ENCODE measurements at places on chromosomes 5 and 9.

GRCh38 chr5:98770209-98770910 lies 3.1 kb upstream of the RGMB start:
- peak; percentile 27 for DNase-seq

- DNase-seq: no peak
Measured at GRCh38 chr5:37774912-37775483, 64.8 kb downstream of the GDNF start.

GRCh38 chr9:75410405-75410804 lies 322.1 kb downstream of the OSTF1 start:
- DNase-seq: no peak

- no peak for DNase-seq
Measured at GRCh38 chr5:176895831-176896230, 3.3 kb downstream of the HK3 start.

DNA sequence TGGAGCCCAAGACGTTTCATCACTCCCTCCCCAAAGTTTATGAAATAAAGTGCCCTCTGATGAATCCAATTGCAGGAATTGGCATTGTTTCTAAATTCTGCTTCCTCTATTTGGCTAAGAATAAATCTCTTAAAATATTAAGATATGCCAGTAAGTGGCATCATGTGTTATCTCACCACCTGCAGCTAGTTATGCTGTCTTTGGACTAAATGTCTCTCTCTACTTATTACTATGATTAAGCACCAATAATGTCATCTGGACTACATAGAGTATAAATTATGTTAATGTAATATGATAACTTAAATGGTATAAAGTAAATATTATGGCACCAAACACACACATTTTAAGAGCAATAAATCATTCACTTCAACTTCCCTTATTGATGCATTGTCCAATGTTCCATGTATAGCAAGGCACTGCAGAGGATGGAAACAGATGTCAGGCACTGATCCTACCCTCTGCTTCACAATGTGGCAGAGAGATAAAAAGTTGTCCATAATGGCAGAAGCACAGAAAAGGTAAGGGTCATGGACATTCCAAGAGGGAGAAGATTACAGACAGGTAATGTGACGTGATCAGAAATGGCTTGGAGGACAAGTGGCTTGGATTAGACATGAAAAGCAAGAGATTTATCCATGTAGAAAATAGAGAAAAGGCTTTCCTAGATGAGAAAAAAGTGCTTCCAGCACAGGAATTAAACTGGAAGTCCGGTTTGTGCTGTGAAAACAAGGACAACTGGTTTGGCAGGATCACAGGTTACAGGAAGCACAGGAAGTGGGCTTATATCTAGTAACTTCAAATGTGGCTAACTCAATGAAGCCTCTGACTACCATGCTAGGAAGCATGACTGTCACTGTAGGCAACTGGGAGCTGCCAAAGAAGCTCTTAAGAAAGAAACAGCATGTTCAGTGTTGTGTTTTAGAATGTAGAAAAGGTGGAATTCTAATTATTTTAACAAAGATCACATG lies 26.7 kb downstream of the MARCHF11 start:
- no peak for DNase-seq

GRCh38 chr9:91992461-91993041 lies 42.5 kb upstream of the ROR2 start:
- DNase-seq: no peak

DNA sequence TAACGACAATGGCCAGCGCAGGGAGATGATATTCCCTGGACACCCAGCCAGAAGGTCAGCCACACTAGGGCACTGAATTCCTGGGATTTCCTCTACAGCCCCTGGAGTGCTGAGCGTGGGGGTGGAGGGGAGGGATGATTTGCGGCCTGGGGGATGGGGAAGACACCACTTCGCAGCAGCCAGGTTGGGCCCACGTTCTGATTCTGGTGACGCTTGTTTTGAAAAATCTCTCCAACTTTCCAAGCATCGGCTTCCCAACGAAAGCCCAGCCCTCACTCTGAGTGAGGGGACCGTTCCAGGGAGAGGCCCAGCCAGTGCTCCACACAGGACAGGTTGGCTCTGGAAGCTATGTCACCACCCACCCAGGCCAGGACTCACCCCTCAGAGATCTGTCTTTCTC lies 5.4 kb downstream of the GFPT2 start:
- DNase-seq: no peak

DNA sequence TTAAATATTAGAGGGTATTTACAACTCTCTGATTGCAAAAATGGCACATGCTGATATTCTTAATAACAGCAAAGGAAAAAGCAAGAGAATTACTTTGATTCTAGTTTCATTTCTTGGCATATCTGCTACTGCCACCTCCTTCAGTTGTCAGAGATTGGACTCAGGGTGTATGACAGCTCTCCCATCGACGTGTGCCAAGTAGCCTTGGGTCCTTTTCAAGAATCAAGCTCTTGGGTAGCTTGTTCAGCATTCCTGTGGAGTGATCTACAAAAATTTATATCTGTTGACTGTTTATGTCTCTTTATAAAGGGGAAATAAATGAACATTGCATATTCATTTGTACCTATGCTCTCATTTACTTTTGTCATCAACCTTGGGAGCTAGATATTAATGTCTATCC lies 315.6 kb downstream of the PRR16 start:
- no peak for DNase-seq

GRCh38 chr9:17229945-17230560 lies 95.2 kb downstream of the CNTLN start:
- DNase-seq: no peak

- DNase-seq: no peak
Measured at GRCh38 chr5:135089912-135090311, 55.9 kb upstream of the PITX1 start.

GRCh38 chr5:104652271-104652861 lies 1089.8 kb upstream of the NUDT12 start:
- no peak for DNase-seq

DNA sequence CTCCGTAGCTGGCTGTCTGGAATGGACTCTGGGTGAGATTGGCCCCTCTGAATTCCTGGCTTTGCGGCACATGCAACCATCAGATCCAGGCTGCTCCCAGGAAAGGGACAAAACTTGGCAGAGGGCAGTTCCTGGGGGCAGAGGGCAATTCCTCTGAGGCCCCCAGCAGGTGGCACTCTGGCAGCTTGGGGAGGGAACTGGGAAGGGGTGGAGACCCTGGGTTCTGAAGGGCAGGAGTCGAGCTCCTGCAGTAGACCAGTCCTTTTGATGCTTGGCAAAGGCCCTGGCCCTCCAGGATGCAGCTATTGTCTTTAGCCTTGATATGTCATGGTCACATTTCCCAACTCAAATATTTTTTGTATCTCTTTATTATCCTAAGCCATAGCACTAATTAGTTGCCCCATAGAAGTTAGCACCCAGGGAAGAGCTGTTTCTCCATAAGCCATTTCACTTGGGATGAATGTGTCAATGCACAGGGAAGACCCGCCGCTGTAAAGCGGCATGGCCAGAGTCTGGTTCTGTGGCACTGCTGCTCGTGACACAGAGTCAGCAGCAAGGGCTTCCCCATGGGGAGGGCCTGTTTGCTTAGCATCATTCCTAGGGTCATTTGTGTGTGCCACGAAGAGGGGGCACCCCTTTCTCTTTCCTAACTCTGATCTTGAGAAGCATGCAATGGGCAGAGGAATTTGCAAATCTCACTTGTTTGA lies 51.2 kb upstream of the CDK20 start:
- no peak for DNase-seq

DNA sequence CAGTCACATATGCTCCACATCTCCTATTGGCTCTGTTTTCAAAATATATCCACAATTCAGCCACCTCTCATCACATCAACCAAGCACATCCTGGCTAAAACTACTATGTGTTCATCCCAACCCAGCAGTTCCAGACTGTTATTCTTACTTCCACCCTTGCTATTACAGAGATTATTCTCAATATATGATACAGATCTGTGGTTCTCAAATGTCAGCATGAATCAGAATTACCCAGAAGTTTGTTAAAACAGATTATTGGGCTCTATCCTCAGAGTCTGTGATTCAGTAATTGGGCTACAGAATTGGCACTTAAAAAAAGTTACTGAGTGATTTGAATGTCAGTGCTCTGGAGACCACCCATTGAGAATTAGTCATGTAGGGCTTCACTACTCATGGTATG lies 78.8 kb upstream of the IZUMO3 start:
- no peak for DNase-seq

- no peak for DNase-seq
Measured at GRCh38 chr9:104091116-104091515, 3.0 kb upstream of the SMC2 start.

GRCh38 chr5:140162275-140162674 lies 12.7 kb upstream of the CYSTM1 start:
- no peak for DNase-seq

DNA sequence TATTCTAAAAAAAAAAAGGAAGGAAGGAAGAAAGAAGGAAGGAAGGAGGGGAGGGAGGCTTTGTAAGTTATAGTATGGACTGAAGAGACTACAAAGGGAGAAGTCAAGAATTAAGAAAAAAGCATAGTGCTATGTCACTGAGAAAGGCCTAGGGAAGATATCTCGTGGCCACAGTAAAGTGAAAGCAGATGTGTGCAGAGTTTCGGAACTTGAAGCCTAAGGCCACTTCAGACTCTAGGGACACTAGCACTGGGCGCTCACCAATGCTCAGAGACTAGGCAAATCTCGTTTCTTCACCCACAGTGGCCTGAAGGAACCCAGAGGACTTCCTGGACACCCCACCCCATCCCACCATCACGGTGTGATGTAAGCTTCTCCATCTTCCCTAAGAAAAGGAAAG lies 181.4 kb upstream of the TRPM3 start:
- no peak for DNase-seq

DNA sequence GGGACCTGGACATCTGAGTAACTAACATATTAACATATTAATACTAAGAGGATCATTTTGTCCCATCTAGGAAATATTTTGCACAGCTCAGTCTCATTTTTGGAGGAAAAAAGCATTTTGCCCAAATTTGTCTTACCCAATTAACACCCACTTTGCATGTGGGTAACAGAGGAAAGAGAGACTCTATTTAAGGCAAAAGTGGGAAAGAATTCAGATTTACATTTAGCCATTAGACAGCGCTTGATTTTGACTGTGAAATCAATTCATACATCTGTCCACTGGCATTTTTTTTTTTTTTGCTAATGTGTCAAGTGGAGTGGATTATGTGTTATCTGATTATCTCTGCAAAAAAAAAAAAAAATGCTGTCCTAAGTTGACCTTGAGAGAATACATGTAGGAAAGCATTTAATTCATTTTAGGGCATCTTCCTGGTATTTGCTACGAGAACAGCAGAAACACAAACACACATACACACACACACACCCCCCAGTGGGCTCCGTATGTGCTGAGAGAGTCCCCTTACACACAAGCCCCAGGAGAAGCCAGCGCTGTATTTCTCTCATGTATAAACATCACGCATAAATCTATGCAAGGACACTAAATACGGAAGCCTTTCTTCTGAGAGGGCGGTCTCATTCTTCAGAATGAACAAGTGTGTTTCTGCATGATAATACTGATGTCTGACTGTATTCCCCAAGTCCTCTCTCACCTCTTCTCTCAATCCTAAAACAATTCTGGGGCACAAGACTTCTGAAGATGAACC lies 202.0 kb upstream of the KLF9 start:
- no peak for DNase-seq

- no peak for DNase-seq
Measured at GRCh38 chr9:37954581-37954981, 50.7 kb upstream of the SLC25A51 start.

DNA sequence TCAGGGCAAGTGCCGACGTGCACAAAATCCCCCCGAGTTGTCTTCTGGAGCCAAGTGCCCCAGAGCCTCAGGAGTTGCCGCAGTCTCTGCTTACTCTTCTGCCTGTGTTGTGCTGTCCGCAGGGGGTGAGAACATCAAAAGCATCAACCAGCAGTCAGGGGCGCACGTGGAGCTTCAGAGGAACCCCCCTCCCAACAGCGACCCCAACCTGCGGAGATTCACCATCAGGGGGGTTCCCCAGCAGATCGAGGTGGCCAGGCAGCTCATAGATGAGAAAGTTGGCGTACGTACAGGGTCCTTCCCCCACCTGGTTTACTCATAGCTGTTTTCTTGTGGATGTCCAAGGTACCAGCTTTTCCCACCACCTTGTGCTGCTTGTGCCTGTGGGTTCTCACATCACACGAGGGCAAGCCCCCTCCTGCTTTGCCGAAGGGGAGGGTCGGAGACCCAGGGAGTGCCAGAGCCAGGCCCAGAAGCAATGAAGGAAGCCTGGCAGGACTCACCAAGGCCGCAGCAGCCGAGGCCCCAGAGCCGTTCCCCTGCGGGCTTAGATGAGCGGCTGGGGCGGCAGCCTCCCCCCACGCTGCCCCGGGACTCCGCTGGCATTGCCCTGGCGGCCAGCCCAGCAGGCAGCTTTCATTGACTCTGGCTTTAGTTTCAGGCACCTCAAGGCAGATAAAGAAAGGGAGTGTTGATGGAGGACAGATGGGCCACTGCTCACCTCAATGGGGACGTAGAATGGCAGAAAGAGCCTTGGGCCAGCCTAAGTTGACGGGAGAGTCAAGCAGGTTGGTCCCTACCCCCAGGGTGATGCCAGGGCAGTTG lies 33.7 kb upstream of the PRDM12 start:
- DNase-seq: no peak

DNA sequence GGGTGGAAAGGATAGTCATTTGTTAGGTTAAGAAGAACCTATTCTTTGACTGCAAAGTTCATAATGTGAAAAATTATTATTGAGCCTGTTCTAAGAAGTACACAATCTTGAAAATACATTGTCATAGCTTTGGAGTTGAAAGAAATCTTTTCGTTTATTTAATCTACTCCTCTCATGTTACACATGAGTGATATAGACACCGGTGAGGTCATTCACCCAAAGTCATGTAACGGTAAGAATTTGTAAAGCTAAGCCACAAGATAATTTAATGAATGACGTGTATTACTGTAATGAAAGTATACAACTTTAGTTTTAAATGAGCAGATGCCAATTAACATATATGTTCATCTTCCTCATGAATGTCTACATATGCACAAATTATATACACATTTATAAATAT lies 284.1 kb upstream of the PDE4D start:
- DNase-seq: no peak

DNA sequence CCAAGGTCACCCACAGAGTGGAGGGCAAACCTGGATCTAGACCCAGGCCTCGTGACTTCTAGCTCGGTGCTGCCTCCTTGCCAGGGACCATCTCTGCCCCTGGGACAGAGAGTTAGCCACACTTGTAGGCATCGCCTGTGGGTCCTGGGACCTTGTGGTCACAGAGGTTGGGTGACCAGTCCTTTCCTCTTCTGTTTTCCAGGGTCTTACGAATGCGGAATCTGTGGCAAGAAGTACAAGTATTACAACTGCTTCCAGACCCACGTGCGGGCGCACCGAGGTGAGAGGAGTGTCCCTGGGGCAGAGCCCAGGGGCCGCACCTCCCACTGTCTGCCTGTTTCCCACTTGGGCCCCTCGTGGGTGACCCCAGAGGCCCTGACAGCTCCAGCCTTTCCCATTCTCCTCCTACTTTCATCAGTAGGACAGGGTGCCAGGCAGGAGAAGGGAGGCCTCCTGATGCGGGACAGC lies 76.3 kb downstream of the AMBP start:
- peak; percentile 2 for DNase-seq

GRCh38 chr9:136679431-136679941 lies 7.8 kb downstream of the AGPAT2 start:
- DNase-seq: no peak

DNA sequence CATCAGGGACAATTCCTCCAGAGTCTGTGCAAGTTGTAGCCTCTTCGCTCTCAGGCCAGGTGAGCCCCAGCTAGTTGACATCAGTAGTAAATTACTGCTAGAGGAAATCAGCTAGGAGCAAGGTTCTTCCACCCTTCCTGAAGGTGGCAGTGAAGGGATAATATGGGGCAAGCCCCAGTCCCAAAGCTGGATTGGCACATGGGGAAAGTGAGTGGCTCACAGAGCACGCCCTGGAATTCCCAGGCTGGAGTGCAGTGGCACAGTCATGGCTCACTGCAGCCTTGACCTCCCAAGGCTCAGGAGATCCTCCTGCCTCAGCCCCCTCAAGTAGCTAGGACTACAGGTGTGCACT lies 82.1 kb downstream of the CYFIP2 start:
- DNase-seq: no peak
